ENCODE measurements at places on chromosomes 7 and 10. TPM values are rescaled to one million over a fixed set of nuclear protein-coding genes. Genes with fewer than 3 reads are reported as not detected.

DNAJC2 gene
- total RNA-seq: 34.1 TPM

PTPRZ1 gene
- 0.74 TPM for total RNA-seq

APBB1IP gene
- 0.24 TPM for total RNA-seq

TET1 gene
- 36.2 TPM for total RNA-seq

LLCFC1 gene
- not detected for total RNA-seq

PRR15 gene
- 13.0 TPM for total RNA-seq

LRRC4 gene
- total RNA-seq: 15.9 TPM

- no peak for DNase-seq
Measured at GRCh38 chr10:14243221-14243620, 87.5 kb downstream of the FRMD4A start.

DNA sequence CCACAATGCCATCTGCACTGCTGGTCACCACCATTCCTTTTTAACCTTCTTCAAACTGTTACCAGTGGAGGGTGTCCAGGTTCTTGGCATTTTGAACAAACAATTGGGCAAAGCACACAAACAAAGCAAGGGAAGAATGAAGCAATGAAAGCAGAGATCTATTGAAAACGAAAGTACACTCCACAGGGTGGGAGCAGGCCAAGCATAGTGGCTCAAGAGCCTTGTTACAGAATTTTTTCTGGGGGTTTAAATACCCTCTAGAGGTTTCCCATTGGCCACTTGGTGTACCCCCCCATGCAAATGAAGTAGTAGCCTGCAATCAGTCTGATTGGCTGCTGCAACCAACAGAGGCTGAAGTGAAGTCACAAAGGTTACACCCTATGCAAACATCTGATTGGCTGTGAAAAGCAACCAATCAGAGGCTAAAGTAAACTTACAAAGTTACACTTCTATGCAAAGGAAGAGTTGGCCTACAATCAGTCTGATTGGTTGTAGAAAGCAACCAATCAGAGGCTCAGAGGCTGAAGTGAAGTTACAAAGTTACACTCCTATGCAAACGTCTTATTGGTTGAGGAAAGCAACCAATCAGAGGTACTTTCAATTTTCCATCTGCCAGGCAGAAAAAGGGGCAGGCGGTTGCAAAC lies 103.2 kb upstream of the WAC start:
- no peak for DNase-seq

DNA sequence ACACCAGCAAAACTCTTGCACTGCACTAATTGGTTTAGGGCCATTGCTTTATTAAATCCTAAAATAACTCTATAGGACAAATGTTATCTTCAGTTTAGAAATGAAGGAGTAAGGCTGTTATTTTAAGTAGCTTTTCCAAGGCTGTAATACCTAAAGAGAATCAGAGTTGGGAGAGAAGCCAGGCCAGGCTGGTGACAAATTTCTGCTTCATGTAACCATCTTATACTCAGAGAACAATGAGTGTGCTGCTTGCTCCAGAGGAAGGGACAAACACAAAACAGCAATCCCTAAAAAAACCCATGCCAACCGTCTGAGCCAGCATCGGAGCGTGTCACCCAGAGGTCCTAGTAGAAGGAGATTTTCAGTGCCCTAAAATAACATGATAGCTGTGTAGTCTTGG lies 49.7 kb upstream of the TARP start:
- DNase-seq: no peak

DNA sequence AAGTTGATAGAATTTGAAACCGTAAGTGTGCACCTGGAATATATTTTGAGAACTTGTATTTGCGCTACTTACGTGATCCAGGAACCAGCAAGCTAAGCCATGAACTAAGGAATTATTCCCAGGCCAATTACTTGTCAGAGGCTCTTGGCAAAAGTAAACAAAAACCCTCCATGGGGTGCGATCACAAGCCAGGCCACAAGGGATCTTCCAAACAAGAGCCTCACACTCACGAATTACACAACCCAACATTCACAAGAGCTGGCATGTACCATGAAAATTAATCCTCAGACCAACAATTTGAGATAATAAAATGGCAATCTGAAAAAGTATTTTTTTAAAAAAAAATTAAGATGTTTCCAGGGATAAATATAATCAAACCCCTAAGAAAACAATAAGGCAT lies 467.0 kb upstream of the AKR1E2 start:
- no peak for DNase-seq

DNA sequence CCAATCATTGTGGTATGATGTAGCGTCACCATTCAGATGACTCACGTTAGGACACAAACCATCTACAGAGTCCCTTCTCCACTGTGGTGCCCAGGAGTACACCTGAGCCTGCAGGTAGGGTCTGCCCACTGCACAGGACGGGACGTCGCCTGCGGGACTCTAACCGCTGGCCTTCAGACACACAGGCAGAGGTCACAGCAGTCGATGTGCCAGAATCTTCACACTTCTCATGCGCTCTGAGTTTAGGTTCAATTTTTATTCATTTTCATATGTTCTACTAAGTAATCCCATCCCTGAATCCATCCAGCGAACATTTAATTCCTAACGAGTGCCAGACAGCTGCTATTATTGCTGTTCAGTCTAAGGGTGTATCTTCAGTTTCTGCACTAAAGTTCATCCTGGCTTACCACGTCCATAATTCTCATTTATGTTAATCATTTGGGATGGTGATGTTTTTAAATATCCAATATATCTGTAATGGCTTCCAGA lies 73.3 kb downstream of the CXCL12 start:
- no peak for DNase-seq

DNA sequence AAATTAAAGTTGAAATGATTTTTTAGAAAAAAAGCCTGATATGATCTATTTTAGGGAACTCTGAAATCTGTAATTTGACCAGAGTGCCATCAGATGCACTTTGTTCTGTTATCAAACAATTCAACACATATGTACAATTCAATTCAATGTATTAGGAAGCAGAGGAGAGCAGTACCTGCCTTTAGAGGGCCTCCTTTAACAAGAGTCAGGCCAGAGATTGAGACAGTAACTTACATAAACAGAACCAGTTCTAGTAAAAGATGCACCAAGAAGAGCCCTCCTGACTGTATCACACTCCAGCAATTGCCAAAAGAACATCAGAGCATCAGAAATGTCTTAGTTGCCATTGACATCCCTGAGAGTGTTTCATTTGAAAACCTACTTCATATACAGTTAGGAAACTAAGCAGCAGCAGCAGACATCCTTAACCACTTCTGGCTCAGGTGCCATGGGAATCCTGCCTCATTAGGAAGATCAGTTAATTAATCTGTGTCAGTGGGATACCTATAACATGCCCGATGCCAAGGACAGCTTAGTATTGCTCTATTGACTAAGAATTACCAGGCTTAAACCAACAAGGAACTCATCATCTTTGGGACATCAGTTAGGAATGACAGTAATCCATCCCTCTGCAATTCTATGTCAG lies 1222.6 kb upstream of the LRRN3 start:
- no peak for DNase-seq
